HFFc6 (cell line): ENCODE measurements at places on chromosomes 13 and 19. TPM values are rescaled to one million over a fixed set of nuclear protein-coding genes. Genes with fewer than 3 reads are reported as not detected.

LATS2 gene
- total RNA-seq: 45.6 to 57.9 TPM (median 49.6 TPM) in 3 replicates

DZIP1 gene
- total RNA-seq: 41.9 and 44.5 TPM in 2 replicates

CYP4F11 gene
- not detected in 3 replicates for total RNA-seq

ZNF296 gene
- 0.45 to 0.83 TPM (median 0.57 TPM) in 3 replicates for total RNA-seq

ZSCAN4 gene
- total RNA-seq: not detected in 3 replicates

ACP7 gene
- not detected in 3 replicates for total RNA-seq

ZNF43 gene
- 2.9 to 3.5 TPM (median 3.3 TPM) in 3 replicates for total RNA-seq

PROSER3 gene
- 27.0 to 29.3 TPM (median 29.1 TPM) in 3 replicates for total RNA-seq

NFIX gene
- total RNA-seq: 128 to 152 TPM (median 138 TPM) in 3 replicates

ZNF865 gene
- total RNA-seq: 13.2 to 13.6 TPM (median 13.4 TPM) in 3 replicates

ZNF729 gene
- not detected in 3 replicates for total RNA-seq

ATP4A gene
- not detected in 3 replicates for total RNA-seq

PIBF1 gene
- 14.2 to 19.2 TPM (median 14.9 TPM) in 3 replicates for total RNA-seq

PPM1N gene
- total RNA-seq: 0.80 to 1.2 TPM (median 0.88 TPM) in 3 replicates

DNA sequence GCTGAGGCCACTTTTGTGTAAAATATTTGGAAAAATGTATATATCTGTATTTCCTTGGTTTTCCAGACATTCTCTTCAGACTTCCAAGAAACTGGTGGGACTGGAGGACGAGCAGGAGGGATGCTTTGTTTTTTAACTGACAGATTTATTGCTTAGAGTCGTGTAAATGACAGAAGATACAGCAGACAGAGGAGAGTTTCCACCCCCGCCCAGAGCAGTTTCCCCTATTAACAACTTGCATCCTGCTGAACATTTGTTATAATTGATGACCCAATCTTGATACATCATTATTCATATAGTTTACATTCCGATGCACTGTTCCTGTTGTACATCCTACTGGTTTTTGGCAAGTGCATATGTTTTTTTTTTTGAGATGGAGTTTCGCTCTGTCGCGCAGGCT lies 7.1 kb upstream of the DOCK6 start:
- DNase-seq: peak; percentile 42

GRCh38 chr13:24505756-24506155 lies 6.8 kb downstream of the PARP4 start:
- no peak for DNase-seq

GRCh38 chr19:48686088-48686487 lies 9.7 kb upstream of the FUT2 start:
- DNase-seq: no peak

DNA sequence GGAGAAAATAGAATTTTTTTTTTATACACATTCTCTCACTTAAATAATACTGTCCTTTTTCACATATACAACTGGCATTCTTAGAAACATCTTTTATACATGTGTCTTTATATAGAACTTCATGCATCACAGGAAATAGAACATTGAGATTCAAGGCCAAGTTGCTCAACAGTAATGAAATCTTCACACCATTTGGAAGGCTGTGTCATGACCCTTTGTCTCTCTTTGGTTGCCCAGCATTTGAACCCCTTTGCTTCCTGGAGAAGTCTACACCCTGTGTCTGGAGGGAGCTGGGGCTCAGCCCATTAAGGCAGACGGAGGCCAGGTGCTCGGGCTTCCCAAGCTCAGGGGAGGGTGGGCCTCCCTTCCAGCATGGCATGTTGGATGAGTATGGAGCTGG lies 41.1 kb downstream of the B3GLCT start:
- DNase-seq: no peak

DNA sequence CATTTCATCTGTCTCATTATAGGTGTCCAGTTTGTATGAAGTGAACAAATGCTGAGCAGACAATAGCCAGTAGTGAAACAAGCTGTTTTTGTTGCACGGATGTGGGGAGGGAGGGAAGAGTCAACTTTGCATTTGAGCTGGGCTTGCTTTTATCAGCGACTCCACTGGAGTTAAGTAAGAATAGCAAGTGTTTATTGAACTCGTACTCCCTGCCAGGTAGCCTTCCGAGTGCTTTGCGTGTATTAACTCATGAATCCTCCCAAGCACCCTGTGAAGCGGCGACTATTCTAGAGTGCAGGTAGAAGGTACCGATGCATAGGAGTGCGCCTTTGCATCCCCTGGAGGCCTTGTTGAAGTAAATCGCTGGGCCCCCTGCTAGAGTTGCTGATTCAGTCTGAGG lies 4.7 kb upstream of the ZNF444 start:
- DNase-seq: no peak

- no peak for DNase-seq
Observed at GRCh38 chr19:18119717-18120105, 22.1 kb downstream of the MAST3 start.

DNA sequence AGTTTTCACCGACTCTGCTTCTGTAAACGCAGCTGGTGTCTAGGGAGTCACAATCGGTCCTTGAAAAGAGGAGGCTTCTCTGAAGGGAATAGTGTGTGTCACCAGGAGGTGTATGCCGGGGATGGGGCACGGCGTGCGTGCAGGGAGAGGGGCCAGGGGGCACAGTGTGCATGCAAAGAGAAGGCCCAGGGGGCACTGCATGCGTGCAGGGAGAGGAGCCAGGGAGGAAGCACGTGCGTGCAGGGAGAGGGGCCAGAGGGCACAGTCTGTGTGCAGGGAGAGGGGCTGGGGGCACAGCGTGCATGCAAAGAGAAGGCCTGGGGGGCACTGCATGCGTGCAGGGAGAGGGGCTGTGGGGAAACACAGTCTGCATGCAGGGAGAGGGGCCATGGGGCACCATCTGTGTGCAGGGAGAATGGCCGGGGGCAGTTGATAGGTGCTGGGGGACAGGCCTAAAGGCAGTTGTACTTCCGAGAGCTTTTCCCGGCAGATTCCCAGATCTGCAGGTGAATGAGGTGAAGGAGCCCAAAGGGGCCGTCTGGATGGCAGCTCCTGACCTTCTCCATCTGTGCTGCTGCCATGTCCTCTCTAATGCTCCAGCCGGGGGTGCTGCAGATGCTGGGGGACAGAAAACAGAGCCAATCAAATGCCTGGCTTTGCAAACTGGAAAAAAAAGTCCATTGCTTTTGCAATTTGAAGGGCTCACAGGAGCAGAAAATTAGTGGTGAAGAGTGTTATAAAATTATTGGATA lies 36.4 kb downstream of the ATP11A start:
- no peak for DNase-seq

- DNase-seq: no peak
Observed at GRCh38 chr19:54614726-54615125, 15.6 kb upstream of the LILRB1 start.

DNA sequence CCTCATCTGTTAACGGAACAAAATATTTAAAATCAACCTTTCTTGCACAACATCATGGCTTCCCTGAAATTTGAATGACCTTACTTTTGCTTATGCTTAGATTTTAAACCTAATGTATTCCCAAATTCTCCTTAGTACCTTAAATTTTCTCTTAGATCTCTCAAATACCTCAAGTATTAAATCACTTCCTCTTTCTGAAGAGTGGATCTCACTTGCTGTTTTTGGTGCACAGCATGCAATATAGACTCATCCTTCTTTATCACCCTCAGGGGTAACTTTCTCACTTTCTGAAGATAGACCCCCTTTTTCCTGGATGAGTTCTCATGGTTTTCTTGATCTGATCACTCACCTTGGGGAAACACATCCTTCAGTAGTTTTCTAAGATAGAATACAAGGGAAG lies 871.7 kb downstream of the DACH1 start:
- no peak for DNase-seq

DNA sequence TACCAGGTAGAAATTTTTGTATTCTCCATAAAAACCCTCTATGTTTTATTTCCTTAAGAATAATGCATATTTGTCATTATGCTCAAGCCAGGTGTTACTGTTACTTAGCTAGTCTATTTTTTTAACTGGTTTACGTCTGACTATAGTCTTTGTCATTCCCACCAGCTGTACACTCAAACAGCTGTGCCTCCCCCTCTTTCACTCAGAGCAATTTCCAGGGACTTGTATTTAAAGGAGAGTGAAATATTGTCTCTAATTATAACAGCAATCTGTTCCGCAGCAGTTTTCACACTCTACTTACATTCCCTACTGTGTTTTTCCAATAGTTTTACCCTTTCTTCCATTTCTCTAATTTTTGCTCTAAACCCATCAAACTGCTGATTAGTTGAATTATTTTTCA lies 813.6 kb upstream of the MIR17HG start:
- DNase-seq: no peak

- peak; percentile 30 for DNase-seq
Observed at GRCh38 chr19:19405971-19406877, 749 bp downstream of the GATAD2A start.

DNA sequence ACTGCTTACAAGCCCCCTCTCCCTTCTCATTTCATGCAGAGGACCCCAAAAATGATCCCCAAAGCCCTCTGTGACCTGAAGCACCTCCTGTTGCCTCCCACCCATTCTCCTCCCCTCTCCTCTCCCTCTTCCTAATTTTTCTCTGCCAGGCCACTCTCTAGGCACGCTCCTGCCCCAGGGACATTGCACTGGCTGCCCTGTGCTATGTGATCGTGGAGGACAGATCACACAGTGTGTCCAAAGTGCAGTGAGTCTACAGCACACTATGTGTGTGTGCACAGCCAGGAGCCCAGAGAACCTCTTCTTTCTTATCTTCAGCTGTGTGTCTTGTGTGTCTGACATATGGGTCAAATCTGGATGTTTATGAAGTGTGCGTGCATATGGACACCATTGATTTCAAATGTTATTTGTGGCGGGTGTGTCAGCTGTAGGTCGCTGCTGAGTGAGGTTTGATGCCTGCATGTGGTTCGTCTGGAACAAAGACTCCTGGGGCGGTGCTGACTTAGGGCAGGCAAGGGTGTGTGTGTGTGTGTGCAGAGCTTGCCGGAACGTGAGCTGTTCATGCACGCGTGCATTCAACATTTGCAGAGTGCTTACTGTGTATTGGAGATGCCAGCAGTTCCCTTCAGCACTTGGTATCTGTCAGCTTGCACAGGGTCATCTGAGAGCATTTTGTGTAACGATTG lies 2.1 kb upstream of the KLHL26 start:
- peak; percentile 19 for DNase-seq

DNA sequence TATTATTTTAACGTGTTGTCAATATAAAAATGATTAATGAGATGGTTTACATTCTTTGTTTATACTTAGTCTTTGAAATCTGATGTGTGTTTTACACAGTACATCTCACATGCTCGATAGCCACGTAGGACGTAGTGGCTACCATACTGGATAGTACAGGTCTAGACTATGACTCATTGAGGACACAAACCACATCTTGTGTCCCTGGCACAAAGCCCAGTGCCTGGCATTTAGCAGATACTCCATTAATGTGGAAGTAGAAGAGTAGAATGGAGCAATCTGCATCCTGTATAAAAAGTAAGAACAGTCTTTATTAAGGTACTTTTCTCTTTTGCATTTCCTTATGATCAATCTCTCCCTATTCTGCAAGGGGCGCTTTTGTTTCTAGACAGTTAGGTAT lies 49.0 kb upstream of the FRY start:
- DNase-seq: peak; percentile 93

- no peak for DNase-seq
Observed at GRCh38 chr13:105139048-105139379, 1396.4 kb downstream of the EFNB2 start.

GRCh38 chr13:36696410-36697010 lies 22.7 kb downstream of the SERTM1 start:
- no peak for DNase-seq

DNA sequence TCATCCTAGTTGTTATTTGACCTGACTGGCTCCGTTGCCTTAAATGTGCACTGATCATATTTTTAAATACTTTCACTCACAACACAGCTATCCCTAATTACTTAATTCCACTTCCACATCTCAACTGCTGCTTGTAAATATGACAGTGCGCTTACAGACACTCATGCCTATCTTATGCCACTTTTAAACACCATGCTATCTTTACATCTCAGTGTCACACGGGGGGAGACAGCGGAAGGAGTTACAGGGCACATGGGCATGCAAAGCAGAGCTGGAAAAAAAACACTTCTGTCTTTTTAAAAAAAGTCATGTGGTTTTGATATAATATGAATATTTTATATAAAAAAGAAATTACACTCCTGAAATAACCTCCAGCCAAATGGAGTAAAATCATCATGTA lies 44.1 kb downstream of the SMAD9 start:
- DNase-seq: no peak

- no peak for DNase-seq
Observed at GRCh38 chr19:36215276-36216123, 594 bp downstream of the ZNF146 start.

- no peak for DNase-seq
Observed at GRCh38 chr13:44955406-44955805, 33.9 kb downstream of the NUFIP1 start.

DNA sequence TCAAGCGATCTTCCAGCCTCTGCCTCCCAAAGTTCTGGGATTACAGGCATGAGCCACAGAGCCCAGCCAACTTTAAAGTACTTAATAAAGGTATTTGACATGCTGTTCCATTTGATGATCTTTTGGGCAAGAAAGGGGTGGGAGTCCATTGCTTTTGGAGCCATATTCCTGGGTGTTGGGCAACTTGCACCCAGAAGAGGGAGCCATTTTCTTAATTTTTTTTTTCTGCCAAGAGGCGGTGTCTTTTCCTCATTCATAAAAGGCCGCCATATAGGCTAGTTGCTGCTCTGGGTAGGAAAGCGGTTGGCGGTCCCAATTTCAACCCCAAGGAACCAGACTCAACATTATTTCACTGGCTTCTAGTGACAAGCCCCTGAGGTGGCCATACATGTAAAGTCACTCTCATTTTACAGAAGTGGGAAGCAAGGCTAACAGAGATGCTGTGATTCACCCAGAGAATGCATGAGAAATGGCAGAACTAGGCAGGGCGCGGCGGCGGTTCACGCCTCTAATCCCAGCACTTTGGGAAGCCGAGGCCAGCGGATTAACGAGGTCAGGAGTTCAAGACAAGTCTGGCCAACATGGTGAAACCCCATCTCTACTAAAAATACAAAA lies 139.6 kb downstream of the CACNA1A start:
- DNase-seq: peak; percentile 19

DNA sequence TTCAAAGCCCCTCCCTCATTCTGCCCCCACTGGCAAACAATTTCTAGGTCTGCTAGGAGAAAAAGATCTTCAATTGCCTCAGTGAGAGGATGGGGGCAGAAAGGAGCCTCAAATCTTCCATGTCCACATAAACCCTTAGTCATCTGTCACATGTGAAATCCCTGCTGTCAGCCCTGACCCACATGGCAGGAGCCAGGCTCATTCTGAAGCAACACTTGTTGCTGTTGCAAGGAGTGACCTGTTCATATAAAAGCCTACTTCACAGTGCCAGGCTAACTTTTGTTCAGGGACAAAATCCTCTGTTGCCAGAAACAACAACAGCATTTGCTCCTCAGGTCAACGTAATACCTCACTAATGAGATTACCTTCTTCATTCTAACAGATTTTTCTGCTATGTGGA lies 70.5 kb downstream of the IRS2 start:
- peak; percentile 11 for DNase-seq

DNA sequence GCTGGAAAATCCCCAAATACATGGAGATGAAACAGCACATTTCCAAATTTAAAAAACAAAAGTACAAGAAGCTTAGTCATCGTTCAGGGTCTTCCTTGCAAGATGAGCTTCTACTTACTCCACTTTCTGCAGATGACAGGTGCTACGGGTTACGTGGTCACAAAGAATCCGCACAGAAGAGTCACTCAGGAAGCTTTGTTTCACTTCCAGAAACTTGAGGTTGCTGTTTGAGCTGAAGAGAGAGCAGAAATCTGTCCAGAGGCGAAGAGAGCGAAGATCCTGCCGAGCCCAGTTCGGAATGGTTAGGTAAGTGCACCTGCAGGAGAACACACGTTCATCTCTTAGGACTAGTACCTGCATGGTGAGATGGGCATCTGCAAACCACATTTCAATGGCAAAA lies 9.4 kb downstream of the NLRP7 start:
- no peak for DNase-seq

GRCh38 chr19:9917321-9917720 lies 19.0 kb downstream of the OLFM2 start:
- peak; percentile 48 for DNase-seq

- no peak for DNase-seq
Observed at GRCh38 chr13:66322936-66323335, 907.2 kb downstream of the PCDH9 start.
